Hindlimb muscle (tissue), 1 donor: ENCODE measurements at places on chromosomes 16 and 17. TPM values are rescaled to one million over a fixed set of nuclear protein-coding genes. Genes with fewer than 3 reads are reported as not detected.

MCRIP2 gene
- polyA plus RNA-seq = 17.6 TPM

OR1A1 gene
- 0.06 TPM for polyA plus RNA-seq

ITGAX gene
- polyA plus RNA-seq = 2.9 TPM

SMTNL2 gene
- 139 TPM for polyA plus RNA-seq

TM4SF5 gene
- not detected for polyA plus RNA-seq

G6PC1 gene
- polyA plus RNA-seq = not detected

CD300C gene
- 1.0 TPM for polyA plus RNA-seq

KRTAP9-2 gene
- polyA plus RNA-seq = not detected

SPAG7 gene
- polyA plus RNA-seq = 92.0 TPM
